ENCODE measurements at places on chromosomes 4 and X. TPM values are rescaled to one million over a fixed set of nuclear protein-coding genes. Genes with fewer than 3 reads are reported as not detected.
A peak's percentile ranks its signal among the peaks of the same experiment; 100 is the strongest.

Gene RASL11B
- polyA plus RNA-seq = 0.60 TPM

Gene SH2D1A
- 0.54 TPM for polyA plus RNA-seq

Gene GDPD2
- polyA plus RNA-seq = 7.9 TPM

Gene CXCL6
- polyA plus RNA-seq = 1.6 TPM

Gene XK
- 11.0 TPM for polyA plus RNA-seq

Gene FGB
- polyA plus RNA-seq = not detected

Gene SLC25A43
- 15.9 TPM for polyA plus RNA-seq

Gene PHKA1
- polyA plus RNA-seq = 0.27 TPM

Gene NUP62CL
- 2.7 TPM for polyA plus RNA-seq

Gene TRPC5OS
- polyA plus RNA-seq = 0.03 TPM

DNA sequence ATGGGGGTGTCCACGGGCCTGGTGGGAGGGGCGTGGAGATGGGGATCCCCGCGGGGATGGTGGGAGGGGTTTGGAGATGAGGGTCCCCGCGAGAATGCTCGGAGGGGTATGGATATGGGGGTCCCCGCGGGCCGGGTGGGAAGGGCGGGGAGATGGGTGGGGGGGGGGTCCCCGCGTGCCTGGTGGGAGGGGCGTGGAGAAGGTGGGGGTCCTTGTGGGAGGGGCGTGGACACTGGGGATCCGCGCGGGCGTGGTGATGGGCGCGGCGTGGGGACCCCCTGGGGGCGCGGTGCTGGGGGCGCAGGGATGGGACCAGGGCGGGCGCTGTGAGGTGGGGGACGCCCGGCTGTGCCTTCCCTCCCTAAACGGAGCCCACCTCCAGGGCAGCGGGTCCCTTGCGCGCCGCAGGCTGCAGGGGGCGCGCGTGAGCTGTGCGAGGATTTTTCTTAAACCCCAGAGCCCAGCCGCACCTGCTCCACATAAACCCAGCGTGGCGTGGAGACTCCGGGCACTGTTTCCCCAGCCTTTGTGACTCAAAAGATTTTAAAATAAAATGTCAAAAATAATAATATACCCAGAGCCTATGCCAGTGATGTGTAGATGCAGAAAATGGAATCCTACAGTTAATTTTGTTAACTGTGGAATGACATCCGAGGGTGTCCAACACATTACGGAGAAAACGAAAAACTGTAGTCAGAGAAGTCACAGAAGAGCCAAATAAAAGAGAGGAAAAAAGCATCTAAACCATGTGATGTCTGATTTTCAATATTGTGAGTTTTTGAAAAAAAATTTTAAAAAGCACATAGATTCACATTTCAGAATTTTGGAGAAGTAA, 1.5 kb upstream of the ASMTL start:
- peaks cover 2% of the 10 kb centered on the region for H3K36me3 ChIP-seq
- H3K4me1 ChIP-seq = peaks cover 3% of the 10 kb centered on the region
- peak; percentile 88 for DNase-seq
- peak overlapping the region; percentile 75 for H3K27ac ChIP-seq

GRCh38 chr4:3720466-3720865, 45.7 kb upstream of the ADRA2C start:
- no peaks in the 10 kb centered on the region for H3K4me1 ChIP-seq
- no peak overlapping the region for H3K27ac ChIP-seq
- H3K36me3 ChIP-seq = no peaks in the 10 kb centered on the region
- H3K4me3 ChIP-seq = no peak overlapping the region
- no peaks in the 10 kb centered on the region for H3K27me3 ChIP-seq
- no peak for DNase-seq

DNA sequence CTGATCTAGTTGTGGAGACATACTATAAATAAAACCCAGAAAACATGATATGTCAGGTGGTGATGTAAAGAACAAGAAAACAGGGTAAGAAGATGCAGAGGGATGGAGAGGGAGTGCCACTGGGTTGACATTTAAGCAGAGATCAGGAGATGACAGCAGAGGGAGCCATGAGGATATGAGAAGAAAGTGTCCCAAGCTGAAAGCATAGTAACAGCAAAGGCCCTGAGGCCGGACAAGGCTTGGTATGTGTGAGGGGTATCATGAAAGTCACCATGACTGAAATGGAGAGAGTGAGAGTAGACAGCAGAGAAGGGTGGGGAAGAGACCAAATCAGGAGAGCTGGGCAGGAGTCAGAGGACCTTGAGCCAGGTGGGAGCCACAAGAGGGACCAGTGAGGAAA, 3.4 kb downstream of the GPKOW start:
- no peaks in the 10 kb centered on the region for H3K36me3 ChIP-seq
- peaks cover 4% of the 10 kb centered on the region for H3K4me1 ChIP-seq
- no peaks in the 10 kb centered on the region for H3K27me3 ChIP-seq
- DNase-seq = peak; percentile 15

- H3K27ac ChIP-seq = no peak overlapping the region
- no peak for DNase-seq
- H3K27me3 ChIP-seq = no peaks in the 10 kb centered on the region
- no peak overlapping the region for H3K4me3 ChIP-seq
- H3K4me1 ChIP-seq = no peaks in the 10 kb centered on the region
- H3K36me3 ChIP-seq = no peaks in the 10 kb centered on the region
Measured at GRCh38 chr4:120331486-120332370, 265.1 kb upstream of the MAD2L1 start.

DNA sequence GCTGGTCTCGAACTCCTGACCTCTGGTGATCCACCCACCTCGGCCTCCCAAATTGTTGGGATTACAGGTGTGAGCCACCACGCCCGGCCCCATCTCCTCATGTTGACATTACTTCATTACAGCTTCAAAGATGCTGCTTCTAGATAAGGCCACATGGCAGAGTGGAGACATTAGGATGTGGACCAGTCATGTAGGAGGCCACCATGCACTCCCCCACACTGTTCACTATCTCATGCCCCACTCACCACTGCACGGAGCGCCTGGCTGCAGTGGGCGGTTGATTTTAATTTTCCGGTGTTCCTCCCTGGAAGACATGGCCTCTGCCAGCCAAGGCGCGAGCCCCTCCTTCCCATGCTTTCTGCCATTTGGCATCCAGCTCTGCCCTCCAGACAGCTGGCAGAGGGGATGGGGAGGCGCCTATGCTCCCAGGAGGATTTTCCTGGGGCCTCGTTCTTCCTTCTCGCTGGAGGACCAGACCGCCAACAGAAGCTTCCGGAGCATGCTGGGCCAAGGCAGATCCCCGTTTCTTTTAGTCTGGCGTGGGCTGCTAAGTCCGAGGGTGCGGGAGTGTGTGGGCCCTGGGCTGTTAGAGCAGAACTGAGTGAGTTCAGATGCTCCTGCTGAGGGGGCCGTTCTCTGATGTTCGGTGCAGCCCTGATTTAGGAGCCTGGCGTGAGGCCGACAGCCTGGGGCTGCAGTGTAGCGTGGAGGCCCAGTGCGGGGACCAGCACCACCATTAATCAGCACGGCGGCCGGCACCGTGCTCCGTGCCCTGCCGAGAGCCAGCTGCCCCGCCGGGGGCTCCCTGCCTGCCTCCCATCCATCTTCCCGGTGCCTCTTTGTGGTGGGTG, 93.1 kb downstream of the SORCS2 start:
- DNase-seq = no peak
- H3K27me3 ChIP-seq = no peaks in the 10 kb centered on the region
- H3K27ac ChIP-seq = no peak overlapping the region
- H3K4me1 ChIP-seq = no peaks in the 10 kb centered on the region
